DMS153 (cell line): ENCODE measurements at places on chromosomes 3 and 15.

GRCh38 chr3:177710506-177710905, 513.2 kb upstream of the TBL1XR1 start:
- DNase-seq, result no peak

GRCh38 chr3:114394551-114394950, 100.7 kb downstream of the TIGIT start:
- no peak for DNase-seq

GRCh38 chr15:51732646-51733045, 4.8 kb downstream of the LYSMD2 start:
- DNase-seq, result no peak

DNA sequence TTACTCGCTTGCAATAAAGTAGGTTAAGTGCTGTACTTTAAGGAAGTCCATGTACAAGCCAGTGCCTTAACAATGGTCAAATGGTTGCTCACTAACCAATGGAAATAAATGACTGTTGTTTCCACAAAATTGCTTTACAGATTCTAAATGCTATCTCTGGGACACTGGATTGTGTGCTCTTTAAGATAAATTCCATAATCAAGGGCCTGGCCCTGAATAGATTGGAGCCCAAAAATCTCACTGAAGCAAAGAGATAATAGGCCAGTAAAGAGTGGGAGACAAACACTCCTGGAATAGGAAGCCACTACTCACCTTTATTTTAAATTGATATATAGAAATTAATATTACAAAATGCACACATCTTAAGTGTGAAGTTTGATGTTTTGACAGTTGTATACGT, 62.4 kb upstream of the GOLGA6B start:
- no peak for DNase-seq

DNA sequence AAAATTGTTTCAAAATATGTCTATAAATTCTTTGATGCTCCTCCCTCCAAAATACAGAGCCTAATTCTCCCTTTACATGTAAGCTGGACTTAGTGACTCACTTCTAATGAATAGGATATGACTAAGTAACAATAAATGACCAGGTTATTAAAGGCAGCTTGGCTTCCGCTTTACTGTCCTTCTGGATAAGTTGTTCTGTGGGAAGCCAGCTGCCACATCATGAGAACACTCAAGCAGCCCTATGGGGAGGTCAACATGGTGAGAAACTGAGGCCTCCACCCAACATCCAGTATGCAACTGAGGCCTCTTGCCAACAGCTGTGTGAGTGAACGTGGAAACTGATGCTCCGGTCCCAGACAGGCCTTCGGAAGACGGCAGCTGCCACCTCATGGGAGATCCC, 247.3 kb upstream of the CHRM5 start:
- DNase-seq, result no peak

GRCh38 chr3:172869784-172870518, 119.4 kb downstream of the ECT2 start:
- DNase-seq, result no peak

- DNase-seq, result no peak
These were observed 55.5 kb downstream of the FNDC3B start for GRCh38 chr3:172094621-172095557.

DNA sequence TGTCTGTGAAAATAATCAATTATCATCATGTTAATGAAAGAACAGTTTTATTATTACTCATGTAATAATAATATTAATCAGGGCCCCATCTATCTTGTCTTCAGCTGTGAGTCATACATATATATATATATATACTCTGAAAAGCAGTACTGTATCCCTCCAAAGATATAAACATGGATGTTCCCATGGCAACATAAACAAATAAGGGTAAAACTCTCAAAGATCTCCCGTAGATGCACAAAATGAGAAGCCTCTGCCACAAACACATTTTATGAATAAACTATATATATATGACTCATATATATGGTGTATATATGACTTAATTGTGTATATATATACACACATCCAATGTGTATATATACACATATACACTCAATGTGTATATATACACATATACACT, 163.8 kb upstream of the ARHGEF26 start:
- DNase-seq, result no peak

- DNase-seq, result no peak
These were observed 216.3 kb downstream of the SATB1 start for GRCh38 chr3:18208856-18209255.

GRCh38 chr3:113873814-113874526, 35.4 kb downstream of the GRAMD1C start:
- DNase-seq, result no peak

DNA sequence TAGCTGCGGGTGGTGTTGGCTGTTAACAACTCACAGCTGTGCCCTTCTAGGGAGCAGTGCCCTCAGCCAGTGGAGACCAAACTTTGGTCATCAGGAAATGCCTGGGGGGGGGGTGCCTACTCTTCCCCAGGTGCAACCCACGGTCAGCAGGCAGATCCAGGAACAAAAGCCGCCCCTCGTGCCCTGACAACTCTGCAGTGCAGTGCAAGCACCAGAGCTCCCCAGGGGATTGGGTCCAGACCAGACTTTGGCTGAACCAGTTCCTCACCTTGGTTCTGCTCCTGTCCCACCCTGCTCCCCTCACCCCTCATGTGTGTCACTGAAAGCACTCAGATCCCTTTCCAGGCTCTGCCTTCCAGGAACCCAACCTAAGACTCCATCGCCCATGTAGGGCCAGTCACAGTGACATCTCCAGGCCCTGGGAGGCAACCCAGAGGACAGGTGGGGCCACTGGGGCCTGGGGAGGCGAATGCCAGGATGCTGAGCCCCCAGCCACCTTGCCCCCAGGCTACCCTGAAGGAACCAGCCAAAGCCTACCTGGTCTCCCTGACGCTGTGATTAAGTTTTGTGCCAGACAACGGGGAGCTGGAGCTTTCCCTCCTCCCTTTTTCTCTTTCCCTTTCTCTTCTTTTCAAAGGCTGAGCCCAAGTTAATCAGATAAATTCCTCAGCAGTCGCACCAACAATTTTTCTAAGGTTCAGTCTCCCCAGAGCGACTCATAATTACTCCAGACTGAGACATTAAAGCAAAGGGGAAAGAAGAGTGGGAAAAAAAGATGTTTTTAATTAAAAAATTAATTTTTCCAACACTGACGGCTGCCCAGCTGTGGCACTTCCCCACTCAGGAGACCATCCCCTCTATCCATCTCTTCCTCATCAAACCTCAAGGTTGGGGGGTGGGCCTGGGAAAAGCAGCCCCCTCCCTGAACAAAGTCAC, 207.5 kb upstream of the LINGO1 start:
- no peak for DNase-seq

- DNase-seq, result no peak
These were observed 44.6 kb downstream of the SEMA3G start for GRCh38 chr3:52400275-52400793.

- DNase-seq, result no peak
These were observed 660.7 kb upstream of the CFAP20DC start for GRCh38 chr3:59710554-59710953.

DNA sequence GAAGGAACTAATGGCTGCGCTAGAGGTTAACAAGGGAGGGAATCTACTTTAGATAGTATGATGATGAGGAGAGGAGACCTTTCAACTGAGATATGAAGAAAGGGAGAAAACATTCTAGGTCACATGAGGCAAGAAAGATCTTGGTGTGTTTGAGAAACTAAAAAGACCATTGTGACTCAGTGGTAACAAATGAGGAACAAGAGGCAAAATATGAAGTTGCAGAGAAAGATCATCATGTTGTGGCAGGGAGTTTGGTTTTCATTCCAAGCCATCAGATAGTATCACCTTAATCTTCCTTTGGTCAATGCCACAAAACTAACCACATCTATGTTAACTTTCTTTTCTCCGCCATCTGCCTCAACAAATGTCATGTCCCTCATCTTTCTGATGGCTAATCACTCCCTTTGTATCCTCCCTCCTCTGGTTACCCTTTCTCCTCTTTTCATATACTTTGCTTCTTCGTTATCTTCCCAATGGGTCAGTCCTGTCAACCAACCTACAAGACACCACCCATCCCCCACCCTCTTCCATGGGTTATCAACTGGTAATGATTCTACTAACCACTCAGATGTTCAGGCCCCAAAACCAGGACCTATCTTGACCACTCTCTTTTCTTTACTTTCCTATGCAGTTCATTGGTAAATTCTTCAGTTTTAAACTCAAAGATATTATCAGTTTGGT, 2.4 kb upstream of the PDCD6IP start:
- DNase-seq, result no peak
